CD4-positive, alpha-beta T cell treated with Interleukin-17A for 4 hours (primary cell): ENCODE measurements at places on chromosomes 7 and 10.

DNA sequence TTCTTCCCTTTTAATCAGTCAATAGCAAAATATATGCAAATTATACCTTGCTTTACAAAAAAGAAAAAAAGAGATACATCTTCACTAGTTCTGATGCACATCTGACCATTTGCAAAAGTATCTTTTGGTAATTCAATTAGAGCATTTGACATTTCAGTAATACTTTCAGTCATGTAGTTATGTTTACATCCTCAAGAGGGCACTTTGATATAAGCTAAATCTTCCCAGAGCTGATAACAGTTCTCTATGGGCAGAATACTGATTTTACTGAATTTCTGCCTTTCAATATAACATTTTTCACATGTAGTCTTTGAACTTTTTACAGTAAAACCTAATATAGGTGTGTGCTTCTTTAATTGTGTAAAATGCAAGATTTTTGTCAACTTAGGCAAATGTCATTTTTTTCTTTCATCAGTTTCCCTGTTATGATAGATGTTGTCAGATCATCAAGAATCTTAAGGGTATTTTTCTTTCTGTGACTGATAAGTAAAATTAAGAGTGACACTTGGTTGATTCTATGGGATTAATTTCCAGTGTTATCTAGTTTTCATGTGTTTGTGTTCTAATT lies 703.5 kb upstream of the SEMA3D start:
- DNase-seq = no peak

GRCh38 chr10:127013691-127014473 lies 108.7 kb downstream of the DOCK1 start:
- no peak for DNase-seq

DNA sequence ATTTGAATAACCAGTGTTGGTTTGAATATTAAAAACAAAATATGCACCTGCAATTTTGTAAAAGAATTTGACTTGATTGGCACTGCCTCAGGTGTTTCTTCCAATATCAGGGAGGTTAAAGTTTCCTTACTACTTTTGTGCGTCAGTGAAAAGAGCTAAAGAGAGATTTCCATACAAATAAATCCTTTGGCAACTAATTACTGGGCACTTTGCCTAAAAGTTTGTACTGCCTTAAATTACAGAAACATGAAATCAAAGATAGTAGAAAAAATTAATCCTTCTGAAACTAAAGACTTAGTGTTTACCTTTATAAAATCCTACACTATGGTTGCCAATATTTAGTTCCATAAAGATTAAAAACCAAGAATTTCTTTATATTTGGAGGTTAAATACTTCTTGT lies 72.5 kb downstream of the DNAJB9 start:
- no peak for DNase-seq

DNA sequence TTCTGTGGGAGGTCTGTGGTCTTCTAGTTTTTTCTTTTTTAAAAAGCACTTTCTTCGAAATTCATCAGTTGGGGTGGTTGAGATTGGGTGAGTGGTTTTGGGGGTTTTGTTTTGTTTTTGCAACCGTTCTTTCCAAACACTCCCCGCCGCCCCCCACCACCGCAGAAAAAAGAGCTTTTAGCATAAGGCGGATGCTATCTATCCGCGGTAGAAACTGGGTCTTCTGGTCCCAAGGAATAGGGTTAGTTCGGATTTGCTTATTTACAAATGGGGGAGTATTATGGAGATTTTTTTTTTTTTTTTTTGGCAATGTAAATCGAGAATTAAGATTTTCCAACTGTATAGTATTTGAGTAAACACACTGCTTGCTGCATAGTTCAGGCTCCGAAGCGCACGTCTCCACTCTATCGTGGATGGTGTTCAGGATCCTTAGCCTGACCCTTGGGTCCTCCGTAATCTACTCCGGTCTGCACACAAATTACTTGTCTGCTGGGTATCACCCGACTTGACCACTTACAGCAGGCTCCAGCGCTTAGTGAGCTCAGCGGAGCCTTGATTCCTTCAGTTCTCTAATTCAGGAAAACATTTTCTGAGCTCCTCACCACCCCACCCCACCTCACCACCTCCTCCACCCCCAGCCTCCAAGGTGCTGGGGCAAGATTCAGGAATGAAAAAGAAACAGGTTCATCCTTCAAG lies 757 bp upstream of the NRCAM start:
- no peak for DNase-seq

GRCh38 chr7:98641646-98642500 lies 24.8 kb downstream of the NPTX2 start:
- DNase-seq = no peak

DNA sequence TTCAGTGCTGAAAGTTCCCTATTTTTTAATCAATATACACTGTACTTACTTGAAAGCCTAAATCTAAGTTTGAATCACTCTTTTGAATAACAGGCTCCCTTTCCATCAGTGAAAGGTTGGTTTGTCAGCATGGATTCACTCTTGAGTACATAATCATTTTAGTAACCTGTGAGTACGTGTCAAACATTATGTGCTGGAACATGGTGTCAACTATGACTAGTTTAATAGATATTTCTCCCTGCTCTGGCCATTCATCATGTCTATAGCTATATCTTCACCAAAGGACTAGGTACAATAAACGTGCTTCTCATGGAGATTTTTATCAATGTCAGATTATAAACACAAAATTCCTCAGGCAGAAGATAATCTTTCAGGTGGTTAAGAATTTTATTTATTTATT lies 61.7 kb upstream of the MDFIC start:
- DNase-seq = no peak

- DNase-seq = peak; percentile 36
These were observed 34.7 kb downstream of the PRSS2 start for GRCh38 chr7:142805350-142806021.

DNA sequence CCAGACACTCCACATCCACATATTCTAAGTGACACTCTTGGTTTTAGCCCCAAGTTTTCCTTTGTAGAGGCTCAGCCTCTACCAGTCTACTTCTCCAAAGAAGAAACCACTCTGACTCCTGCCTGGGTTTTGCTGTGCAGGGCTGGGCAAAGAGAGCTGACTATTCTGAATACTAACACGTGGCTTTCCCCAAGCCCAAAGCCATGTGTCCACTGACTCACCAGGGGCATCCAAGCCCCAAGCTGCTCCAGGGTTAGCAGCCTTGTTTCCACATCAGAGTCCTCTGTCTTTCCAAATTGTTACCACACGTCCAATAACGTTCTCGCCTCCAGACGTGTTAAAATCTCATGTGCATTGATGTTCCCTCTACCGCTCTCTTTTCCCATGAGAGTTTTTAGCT lies 8.7 kb downstream of the GALNTL5 start:
- no peak for DNase-seq

DNA sequence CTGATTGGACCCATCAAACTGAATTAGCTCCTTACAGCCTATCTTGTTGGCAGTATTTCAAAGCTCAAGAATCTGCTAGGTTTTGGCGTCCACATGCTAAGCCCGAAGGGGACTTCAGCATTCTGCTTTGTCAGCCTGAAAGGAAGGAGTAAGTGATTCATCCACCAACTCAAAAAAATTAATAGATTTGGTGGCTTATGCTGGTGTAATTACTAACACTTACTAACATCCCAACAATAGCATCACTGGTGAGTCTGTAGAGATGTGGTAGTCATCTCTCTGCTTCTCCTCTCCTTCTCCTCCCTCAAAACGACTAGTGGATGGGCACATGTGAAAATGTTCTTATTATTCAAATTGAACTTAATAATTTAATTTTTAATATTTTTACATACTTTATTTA lies 53.8 kb upstream of the EGR2 start:
- DNase-seq = no peak

- no peak for DNase-seq
These were observed 310.7 kb downstream of the GALNT17 start for GRCh38 chr7:71442492-71443190.

DNA sequence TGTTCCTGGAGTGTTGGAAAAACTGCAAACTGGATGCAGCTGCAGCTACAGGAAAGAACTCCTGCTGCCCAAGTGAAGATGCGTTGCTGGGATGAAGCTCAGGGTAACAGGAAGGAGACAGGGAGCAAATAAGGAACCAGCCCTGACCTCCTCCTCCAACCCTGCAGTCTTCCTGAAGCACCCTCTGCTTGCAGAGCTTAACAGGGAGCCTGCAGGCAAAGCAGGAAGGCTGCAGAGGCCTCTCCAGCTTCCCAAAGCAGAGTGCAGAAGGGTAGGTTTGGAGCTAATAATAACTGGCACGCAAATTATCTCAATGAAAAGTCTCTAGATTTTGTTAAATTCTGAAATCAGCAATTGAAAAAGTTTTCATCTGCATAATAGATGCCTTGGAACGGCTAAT lies 92.5 kb downstream of the SORCS1 start:
- no peak for DNase-seq

GRCh38 chr10:5293691-5294550 lies 70.8 kb upstream of the UCN3 start:
- peak; percentile 75 for DNase-seq

- DNase-seq = no peak
These were observed 15.1 kb upstream of the DENND2A start for GRCh38 chr7:140655511-140656408.

- DNase-seq = no peak
These were observed 152.0 kb upstream of the PCBD1 start for GRCh38 chr10:71040343-71040742.

GRCh38 chr7:90661290-90662151 lies 65.4 kb downstream of the CDK14 start:
- no peak for DNase-seq

GRCh38 chr10:77162697-77163096 lies 474.9 kb downstream of the KCNMA1 start:
- DNase-seq = no peak

GRCh38 chr10:132684164-132684891 lies 101.6 kb downstream of the NKX6-2 start:
- DNase-seq = peak; percentile 56

DNA sequence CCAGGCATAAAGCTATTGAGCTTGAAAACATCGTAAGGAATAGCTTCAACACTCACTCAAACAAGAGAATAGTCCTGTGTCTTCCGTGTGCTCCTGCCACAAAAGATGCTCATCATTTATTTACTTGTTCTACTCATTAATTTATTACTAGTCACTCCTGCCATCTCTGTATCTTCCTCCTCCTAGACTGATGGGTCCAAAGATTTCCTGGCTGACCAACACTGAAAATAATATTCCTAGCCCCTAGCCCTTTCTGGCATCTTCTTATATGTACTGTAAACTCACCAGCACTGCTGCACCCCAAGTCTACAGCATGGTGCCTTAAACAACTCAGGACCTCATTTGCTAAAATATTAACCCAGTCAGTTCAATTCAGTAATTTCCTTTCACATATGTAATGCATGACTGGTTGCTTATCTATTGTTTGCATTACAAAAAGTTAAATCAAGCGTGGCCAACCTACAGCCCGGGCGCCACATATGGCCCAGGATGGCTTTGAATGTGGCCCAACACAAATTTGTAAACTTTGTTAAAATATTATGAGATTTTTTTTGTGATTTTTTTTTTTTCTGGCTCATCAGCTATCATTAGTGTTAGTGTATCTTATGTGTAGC lies 86.7 kb upstream of the GSDME start:
- DNase-seq = no peak

DNA sequence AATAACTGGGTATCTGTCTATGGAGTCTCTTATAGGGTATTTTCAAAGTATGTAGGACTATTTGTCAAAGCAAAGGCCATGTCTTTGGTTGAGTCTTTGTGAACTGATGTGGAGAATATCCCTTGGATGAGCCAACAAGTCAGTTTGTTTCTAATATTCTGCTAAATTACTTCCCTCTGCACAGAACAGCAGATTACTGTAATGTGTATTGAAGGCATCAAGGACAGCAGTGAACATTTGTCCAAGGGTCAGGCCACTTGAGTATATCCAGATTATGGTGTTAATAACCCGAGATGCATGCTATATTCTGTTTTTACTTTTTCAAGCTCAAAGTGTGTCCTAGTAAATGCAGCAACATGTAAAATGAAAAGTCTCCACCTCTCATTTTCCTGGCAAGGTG lies 144.2 kb upstream of the GLI3 start:
- DNase-seq = no peak

- no peak for DNase-seq
These were observed 12.6 kb downstream of the CYP26A1 start for GRCh38 chr10:93086289-93086688.

DNA sequence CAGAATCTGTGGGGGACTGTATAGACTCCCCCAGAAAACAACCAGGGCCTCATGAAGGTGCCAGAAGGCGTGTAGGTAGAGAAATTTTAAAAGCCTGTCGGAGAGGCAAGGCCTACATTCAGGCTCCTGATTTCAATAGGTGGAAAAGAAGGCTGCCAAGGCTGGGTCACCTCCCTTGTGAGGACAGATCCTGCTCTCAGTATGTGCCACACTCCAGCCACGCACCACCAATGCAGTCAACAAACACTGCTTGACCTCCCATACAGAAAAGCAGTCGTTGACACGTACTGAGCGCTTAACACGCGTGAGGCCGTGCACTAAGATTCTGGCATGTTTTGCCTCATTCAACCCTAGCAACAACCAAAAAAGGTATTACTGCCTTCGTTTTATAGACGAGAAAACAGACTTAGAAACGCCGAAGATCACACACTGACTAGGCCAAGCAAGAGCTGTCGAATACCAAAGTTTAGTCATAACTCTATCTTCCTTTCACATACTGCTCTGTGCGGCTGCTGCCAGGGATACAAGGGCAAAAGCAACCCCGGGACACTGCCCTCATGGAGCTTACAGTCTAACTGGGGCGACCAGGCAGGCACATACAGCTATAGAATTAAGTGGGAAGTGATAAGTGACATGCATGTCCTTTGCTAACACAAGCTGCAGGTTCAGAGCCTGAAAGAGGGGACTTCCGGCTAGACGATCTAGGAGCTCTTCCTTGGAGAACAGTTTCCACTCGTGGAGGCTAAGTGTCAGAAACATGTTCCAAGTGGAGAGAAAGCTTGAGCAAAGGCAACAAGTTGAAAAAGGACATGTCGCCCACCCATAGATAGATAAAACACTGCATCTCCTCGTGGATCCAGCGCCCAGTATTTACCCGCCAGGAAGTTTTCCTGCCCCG lies 797 bp upstream of the NKX2-3 start:
- no peak for DNase-seq

DNA sequence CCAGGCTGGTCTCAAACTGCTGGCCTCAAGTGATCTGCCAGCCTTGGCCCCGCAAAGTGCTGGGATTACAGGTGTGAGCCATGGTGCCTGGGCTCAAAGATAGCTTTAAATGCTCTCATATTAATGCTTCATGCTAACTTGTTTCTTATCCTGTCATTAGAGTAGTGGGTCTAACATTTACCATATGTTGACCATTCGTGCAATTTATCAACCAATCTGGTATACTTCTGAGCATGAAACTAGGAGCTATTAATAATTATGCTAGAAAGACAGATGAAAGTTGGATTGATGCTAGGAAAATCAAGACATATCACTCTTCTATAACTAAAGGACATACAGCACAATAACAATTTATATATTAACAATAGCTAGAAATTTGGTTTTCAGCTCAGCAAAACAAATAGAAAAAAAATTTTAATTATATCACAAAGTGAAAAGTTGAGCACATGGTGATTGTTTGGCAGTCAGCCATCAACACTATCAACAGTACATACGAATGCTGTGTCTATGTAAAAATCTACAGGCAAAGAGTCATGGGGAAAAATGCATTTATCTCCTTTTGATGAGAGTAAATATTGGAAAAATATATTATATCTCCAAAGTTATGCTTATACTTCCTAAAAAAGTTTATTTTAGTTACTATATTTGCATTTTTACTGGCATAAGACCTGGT lies 112.1 kb upstream of the ABCB5 start:
- DNase-seq = no peak
